ENCODE measurements at places on chromosomes 16 and 17.

DNA sequence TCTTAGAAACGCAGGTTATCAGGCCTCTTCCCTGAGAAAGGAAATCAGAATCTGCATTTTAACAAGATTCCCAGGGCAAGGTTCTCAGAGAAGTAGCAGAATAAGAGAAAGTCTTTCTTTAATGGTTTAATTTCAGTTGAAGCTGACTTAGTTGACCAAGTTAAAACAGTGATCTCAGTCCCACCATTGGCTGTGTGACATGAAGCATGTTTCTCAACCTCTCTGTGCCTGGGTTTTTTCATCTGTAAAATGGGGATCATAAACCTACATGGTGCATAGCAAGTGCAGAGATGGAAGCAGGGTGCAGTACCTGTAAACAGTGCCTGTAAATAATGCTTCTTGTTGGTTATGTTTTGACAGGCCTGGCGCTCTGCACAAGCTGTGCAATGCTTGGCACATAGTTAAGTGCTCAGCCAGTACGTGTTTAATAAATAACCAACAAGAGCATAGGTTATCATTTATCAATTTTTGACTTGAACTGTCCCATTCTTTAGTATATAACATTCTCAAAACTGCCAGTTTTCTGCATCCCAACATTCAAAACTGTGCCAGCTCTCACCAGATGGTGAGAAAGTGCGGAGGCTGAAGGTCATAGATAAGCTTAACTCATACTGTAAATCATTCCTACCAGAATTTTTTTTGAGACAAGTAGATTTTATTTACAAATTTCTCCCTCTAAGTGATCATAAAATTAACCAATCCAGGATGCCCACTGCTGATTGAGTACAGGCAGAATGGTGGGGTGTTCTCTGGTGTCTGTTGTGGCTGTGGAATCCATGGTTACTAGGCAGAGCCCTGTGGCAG, 6.9 kb downstream of the C17orf67 start:
- no peak overlapping the region for H3K4me3 ChIP-seq
- H3K4me1 ChIP-seq = no peaks in the 10 kb centered on the region
- no peak for DNase-seq

- H3K36me3 ChIP-seq = no peaks in the 10 kb centered on the region
- no peak for DNase-seq
- no peaks in the 10 kb centered on the region for H3K27me3 ChIP-seq
- peaks cover 5% of the 10 kb centered on the region for H3K4me1 ChIP-seq
- no peak overlapping the region for H3K27ac ChIP-seq
- H3K4me3 ChIP-seq = no peak overlapping the region
These were observed 23.9 kb downstream of the NFAT5 start for GRCh38 chr16:69589434-69590269.

DNA sequence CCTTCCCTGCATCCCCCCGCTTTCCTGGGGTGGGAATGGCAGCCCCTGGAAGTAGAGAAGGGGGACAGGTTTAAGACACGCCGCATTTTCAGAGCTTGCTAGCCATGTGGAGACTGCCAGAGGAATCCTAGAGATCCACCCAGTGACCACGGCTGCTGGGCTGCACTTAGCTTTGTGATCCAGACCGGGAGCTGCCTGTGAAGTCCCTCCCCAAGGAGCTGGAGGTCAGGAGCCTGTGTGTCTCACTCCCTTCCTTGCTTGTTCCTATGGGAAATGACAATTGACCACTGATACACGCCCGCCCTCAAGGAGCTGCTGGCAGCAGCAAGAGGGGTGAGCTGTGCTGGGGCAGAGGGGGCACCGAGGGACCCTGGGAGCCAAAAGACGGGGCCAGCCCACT, 73.7 kb downstream of the SREBF1 start:
- H3K4me3 ChIP-seq = no peak overlapping the region
- no peak overlapping the region for H3K27ac ChIP-seq
- no peaks in the 10 kb centered on the region for H3K36me3 ChIP-seq
- no peaks in the 10 kb centered on the region for H3K27me3 ChIP-seq

DNA sequence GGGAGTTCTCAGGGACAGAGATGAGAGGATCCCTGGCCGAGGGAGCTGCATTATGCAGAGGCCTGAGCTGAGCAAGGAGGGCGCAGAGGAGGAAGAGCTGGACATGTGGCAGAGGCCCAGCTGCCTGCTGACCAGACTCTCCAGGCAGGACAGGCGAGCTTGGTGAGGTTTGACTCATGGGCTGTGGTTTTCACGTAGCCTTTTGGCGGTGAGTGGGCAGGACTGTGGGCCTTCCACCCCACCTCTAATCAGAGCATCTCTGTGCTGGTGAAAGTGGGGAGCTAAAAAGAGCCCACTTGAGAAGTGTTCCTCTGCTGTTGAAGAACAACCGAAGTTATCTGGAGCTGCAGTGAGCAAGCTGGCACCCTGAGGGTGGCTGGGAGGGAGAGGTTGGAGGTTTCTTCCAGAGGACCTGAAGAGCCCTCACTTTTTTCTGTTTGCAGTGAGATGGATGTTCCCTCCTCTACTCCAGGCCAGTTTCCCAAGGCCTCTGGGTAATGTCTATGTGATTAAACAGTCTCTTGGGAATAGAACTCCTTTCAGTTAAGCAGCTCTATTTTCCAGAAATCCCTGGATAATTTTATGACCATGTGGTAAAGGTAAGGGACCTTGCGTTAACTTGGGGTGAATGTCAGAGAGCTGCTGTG, 11.9 kb downstream of the EPN2 start:
- peaks cover 30% of the 10 kb centered on the region for H3K4me1 ChIP-seq
- H3K36me3 ChIP-seq = no peaks in the 10 kb centered on the region
- peak overlapping the region; percentile 59 for H3K27ac ChIP-seq
- DNase-seq = peak; percentile 39

DNA sequence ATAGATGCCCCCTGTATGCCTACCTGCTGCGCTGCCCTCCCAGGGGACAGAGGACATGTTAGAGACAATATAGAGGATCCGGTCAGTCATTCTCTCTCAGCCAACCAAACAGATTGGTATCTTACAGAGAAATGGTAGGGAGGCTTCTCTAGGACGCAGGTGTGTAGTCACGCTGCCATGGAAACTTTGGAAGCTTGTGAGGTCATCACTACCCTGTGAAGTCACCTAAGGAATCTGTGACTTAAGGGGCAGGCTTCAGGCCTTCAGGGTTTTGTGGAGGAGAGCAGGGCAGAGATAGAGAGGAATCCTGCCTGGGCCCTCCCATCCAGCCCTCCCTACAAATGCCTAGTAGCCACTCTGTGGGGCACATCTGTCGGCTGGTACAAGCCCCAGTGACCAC, at the start of gene DPEP2NB:
Gene DPEP2NB (minus strand): TSS at position 231 of the 400 bp plus-strand sequence. CDS start 141 bp downstream, at position 90.
- no peak within 1 kb of the TSS for H3K4me3 ChIP-seq
- H3K36me3 ChIP-seq = no peaks in the 10 kb centered on the region
- H3K4me1 ChIP-seq = no peaks in the 10 kb centered on the region
- no peak for DNase-seq
- H3K27me3 ChIP-seq = no peaks in the 10 kb centered on the region

- H3K27ac ChIP-seq = no peak overlapping the region
- no peaks in the 10 kb centered on the region for H3K27me3 ChIP-seq
- H3K4me3 ChIP-seq = no peak overlapping the region
- no peaks in the 10 kb centered on the region for H3K36me3 ChIP-seq
These were observed 34.0 kb downstream of the PLCD3 start for GRCh38 chr17:45098081-45098868.

DNA sequence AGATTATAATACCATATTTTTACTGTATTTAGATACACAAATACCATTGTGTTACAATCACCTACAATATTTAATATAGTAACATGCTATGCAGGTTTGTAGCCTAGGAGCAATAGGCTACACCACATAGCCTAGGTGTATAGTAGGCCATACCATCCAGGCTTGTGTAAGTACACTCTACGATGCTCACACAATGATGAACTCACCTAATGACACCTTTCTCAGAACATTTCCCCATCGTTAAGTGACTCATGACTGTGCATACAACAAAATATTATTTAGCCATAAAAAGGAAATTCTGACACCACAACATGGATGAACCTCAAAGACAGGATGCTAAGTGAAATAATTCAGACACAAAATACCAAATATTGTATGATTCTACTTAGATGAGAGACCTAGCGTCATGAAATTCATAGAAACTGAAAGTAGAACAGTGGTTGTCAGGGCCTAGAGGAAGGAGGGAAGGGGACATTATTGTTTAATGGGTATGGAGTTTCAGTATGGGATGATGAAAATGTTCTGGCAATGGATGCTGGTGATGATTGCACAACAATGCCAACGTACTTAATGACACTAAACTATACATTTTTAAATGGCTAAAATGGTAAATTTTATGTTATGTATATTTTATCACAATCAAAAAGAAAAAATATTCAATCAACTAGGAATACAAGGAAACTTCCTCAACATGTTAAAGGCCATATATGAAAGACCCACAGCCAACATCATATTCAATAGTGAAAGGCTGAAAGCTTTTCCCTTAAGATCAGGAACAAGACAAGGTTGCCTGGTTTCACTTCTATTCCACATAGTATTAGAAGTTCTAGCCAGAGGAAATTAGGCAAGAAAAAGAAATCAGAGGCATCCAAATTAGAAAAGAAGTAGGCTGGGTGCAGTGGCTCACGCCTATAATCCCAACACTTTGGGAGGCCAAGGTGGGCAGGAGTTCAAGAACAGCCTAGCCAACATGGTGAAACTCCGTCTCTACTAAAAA, 5.9 kb upstream of the C16orf87 start:
- no peak for DNase-seq
- H3K27me3 ChIP-seq = no peaks in the 10 kb centered on the region
- H3K4me3 ChIP-seq = no peak overlapping the region
- no peaks in the 10 kb centered on the region for H3K36me3 ChIP-seq
- H3K27ac ChIP-seq = no peak overlapping the region

GRCh38 chr17:9380361-9380760, 195.3 kb downstream of the STX8 start:
- no peaks in the 10 kb centered on the region for H3K36me3 ChIP-seq
- no peak overlapping the region for H3K27ac ChIP-seq
- no peak for DNase-seq
- H3K4me1 ChIP-seq = no peaks in the 10 kb centered on the region

DNA sequence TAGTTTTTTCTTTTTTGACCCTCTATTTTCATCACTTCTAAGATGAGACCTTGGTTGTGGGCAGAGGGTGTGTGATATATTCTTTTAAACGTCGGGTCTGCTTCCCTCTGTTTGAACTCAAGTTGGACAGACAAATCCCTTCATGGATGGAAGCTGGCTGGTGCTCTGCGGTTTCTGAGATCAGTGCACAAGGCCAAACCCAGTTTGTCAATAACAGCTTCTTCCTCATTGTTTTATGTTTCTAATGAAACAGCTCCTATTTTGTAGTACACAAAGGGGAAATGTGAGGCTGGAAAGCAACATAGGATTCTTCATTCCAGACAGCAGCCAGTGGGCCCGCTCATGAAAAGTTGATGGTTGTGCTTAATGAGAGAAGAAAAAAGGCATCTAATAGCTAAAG, 159.6 kb downstream of the PRKCA start:
- H3K27ac ChIP-seq = no peak overlapping the region
- H3K4me1 ChIP-seq = peaks cover 5% of the 10 kb centered on the region
- no peaks in the 10 kb centered on the region for H3K36me3 ChIP-seq
- no peak overlapping the region for H3K4me3 ChIP-seq

Data from ovary (tissue), 10 donors.